ENCODE measurements at places on chromosomes 4 and X. TPM values are rescaled to one million over a fixed set of nuclear protein-coding genes. Genes with fewer than 3 reads are reported as not detected.

JCHAIN gene
- not detected for total RNA-seq

CSAG3 gene
- not detected for total RNA-seq

GYPE gene
- 0.93 TPM for total RNA-seq

ASMT gene
- not detected for total RNA-seq

MAGEC3 gene
- not detected for total RNA-seq

ODAPH gene
- total RNA-seq: not detected

HSFX4 gene
- not detected for total RNA-seq

MTTP gene
- total RNA-seq: not detected

PRKG2 gene
- total RNA-seq: not detected
